Endodermal cell (in vitro differentiated cells): ENCODE measurements at places on chromosomes 4 and X.

DNA sequence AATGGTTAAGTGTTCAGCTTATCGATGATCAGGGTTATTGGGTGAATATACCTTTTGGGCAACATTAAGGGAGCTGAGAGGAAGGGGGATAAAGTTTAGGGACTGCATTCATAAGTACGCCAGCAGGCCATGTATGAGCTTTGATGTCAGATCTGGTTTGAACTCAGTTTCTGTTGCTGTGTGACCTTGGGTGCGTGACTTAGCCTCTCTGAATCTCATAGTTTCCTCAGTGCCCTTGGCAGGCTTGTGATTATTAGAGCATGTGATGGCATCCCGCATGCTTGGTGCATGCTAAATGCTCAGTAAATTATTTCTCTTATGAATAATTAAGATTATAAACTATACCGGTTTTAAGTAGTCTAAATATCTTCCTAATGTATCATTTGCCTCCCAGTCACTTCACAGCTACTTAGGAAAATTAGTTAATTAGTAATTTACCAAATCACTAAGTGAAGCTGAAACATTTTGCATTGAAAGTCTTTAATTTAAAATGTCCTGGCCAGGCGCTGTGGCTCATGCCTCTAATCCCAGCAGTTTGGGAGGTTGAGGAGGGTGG lies 3.8 kb downstream of the TBC1D14 start:
- H3K27me3 ChIP-seq: no peaks in the 10 kb centered on the region
- H3K4me1 ChIP-seq: peaks cover 6% of the 10 kb centered on the region
- no peak for DNase-seq

GRCh38 chrX:154382483-154383069 lies 3.5 kb downstream of the EMD start:
- no peak for DNase-seq
- no peaks in the 10 kb centered on the region for H3K36me3 ChIP-seq
- H3K4me1 ChIP-seq: no peaks in the 10 kb centered on the region

DNA sequence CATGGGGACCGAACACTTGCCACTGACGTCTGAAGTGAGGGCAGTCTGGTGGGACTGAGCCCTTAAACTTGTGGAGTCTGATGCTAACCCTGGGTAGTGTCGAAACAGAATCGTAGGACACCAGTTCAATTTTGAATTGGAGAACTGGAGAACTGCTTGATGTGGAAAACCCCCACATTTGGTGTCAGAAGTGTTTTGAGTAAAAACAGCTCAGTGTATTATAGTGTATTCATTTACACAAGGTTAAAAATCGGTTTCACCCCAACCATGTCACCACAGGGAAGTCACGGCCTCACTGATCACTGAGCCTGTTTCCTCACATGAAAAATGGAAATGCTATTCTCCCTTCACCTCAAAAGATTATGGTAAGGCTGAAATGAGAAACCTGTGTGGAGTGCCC lies 21.9 kb downstream of the PIN4 start:
- no peak overlapping the region for H3K4me3 ChIP-seq
- no peaks in the 10 kb centered on the region for H3K27me3 ChIP-seq
- H3K27ac ChIP-seq: no peak overlapping the region
- H3K36me3 ChIP-seq: peaks cover 46% of the 10 kb centered on the region
- no peaks in the 10 kb centered on the region for H3K4me1 ChIP-seq
- no peak for DNase-seq

DNA sequence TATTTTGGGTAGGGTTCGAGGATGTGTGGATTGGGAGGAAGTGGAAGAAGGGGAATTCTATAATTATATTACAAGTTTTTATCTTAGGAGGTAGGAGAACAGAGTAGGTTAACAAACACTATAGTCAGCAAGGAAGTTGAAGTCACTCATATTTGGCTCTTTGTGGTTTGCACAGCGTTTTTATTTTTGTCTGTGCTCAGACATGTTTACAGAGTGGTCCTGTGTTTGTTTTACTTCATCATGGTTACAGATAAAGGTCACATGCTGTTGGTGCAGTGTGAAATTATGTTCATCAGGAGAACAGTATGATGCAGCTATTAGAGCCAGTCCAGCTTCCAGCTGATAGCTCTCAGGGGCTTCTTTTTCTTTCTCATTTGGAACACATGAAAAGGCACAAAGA lies 299.9 kb upstream of the SFRP2 start:
- H3K4me3 ChIP-seq: no peak overlapping the region
- no peaks in the 10 kb centered on the region for H3K27me3 ChIP-seq
- H3K36me3 ChIP-seq: no peaks in the 10 kb centered on the region
- DNase-seq: no peak

- H3K36me3 ChIP-seq: no peaks in the 10 kb centered on the region
- H3K27ac ChIP-seq: no peak overlapping the region
- peak overlapping the region; percentile 94 for H3K4me3 ChIP-seq
- no peaks in the 10 kb centered on the region for H3K4me1 ChIP-seq
- DNase-seq: no peak
Measured at GRCh38 chrX:108437349-108438109, 693 bp downstream of the COL4A6 start.

DNA sequence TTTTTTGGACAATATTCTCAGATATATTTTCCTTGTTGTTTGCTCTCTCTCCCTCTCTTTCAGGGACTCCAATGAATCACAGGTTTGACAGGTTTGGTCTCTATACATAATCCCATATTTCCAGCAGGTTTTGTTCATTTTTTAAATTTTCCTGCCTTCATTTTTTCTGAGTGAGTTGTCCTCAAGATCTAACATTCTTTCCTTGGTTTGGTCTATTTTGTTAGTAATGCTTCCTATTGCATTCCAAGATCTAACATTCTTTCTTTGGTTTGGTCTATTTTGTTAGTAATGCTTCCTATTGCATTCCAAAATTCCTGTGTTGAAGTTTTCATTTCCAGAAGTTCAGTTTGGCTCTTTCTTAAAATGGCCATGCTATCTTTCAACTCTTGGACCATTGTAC lies 45.3 kb upstream of the ZMAT1 start:
- DNase-seq: no peak
- H3K4me3 ChIP-seq: no peak overlapping the region
- no peaks in the 10 kb centered on the region for H3K36me3 ChIP-seq
- no peak overlapping the region for H3K27ac ChIP-seq
- no peaks in the 10 kb centered on the region for H3K4me1 ChIP-seq

DNA sequence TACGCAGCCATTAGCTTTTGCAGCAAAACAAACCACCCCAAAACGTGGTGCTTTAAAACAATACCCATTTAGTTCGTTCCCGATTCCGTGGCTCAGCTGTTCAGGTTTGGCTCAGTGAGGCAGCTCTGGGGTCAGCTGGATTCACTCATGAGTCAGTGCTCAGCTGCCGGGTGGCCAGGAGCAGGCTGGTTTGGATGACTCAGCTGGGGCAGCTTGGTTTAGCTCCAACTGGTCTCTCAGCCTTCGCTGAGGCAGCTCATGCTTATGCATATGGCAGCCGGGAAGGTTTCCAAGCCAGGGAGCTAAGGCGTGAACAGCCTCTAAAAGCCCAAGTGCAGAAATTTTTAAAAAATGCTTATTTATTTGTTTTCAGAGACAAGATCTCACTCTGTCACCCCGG lies 13.3 kb upstream of the CD99 start:
- H3K36me3 ChIP-seq: no peaks in the 10 kb centered on the region
- H3K27me3 ChIP-seq: no peaks in the 10 kb centered on the region
- no peaks in the 10 kb centered on the region for H3K4me1 ChIP-seq
- H3K4me3 ChIP-seq: no peak overlapping the region

DNA sequence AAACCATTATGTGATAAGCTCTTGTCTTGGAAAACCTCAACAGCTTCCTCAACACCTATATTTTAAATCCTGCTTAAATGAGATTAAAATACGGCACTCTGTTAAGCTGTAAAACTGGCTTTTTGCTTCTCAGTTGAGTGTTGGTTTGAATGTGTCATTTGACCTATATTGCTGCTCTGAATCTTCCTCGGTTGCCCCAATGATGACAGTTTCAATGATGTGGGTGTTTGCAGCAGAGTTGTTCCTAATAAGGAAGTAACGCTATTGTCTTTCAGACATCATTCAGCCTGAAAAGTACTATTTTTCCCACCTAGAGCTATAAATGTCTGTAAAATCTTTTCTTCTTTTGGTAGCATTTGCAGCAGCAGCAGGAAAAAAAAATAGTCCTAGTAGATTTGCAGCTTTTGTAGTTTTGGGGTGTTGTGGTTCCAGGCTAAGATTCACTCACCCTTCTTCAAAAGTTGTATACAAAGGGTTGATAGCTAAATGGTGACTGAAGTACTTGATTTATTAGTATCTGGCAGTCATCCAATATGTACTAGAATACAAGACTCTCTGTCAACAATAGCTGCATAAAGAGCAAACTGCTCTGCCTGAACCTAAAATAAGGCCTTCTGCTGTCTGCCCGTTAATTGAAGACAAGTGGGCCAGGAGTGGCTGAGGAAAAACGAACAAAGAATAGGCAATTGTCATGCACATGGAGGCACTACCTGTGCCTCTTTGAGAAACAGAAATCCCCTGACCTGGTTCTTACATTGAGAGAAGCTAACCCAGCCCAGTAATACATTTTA lies 333.1 kb downstream of the IL1RAPL1 start:
- H3K27me3 ChIP-seq: no peaks in the 10 kb centered on the region
- H3K4me1 ChIP-seq: no peaks in the 10 kb centered on the region
- no peak for DNase-seq
- no peak overlapping the region for H3K4me3 ChIP-seq

- H3K36me3 ChIP-seq: peaks cover 3% of the 10 kb centered on the region
- H3K4me1 ChIP-seq: no peaks in the 10 kb centered on the region
- H3K4me3 ChIP-seq: no peak overlapping the region
- H3K27me3 ChIP-seq: no peaks in the 10 kb centered on the region
Measured at GRCh38 chr4:84968925-84969324, 2.4 kb upstream of the WDFY3 start.

- H3K4me1 ChIP-seq: no peaks in the 10 kb centered on the region
- H3K27me3 ChIP-seq: no peaks in the 10 kb centered on the region
- no peak overlapping the region for H3K27ac ChIP-seq
- DNase-seq: no peak
- no peak overlapping the region for H3K4me3 ChIP-seq
Measured at GRCh38 chr4:39146211-39146610, 36.1 kb upstream of the WDR19 start.

GRCh38 chr4:169899295-169899694 lies 126.9 kb downstream of the MFAP3L start:
- no peaks in the 10 kb centered on the region for H3K36me3 ChIP-seq

GRCh38 chrX:70970482-70970995 lies 39.6 kb upstream of the SLC7A3 start:
- no peak for DNase-seq
- no peak overlapping the region for H3K27ac ChIP-seq
- H3K4me3 ChIP-seq: no peak overlapping the region

- no peaks in the 10 kb centered on the region for H3K4me1 ChIP-seq
- DNase-seq: peak; percentile 97
- H3K4me3 ChIP-seq: peak within 1 kb of the TSS; percentile 96
Measured at GRCh38 chr4:98260579-98261404, at the start of gene RAP1GDS1. RAP1GDS1 (plus strand) TSS chr4:98261384; CDS start chr4:98261566, 182 bp downstream.

GRCh38 chr4:175871774-175872405 lies 59.8 kb upstream of the GPM6A start:
- H3K36me3 ChIP-seq: no peaks in the 10 kb centered on the region
- H3K4me3 ChIP-seq: no peak overlapping the region
- no peak overlapping the region for H3K27ac ChIP-seq

- no peaks in the 10 kb centered on the region for H3K36me3 ChIP-seq
- no peak overlapping the region for H3K27ac ChIP-seq
- no peaks in the 10 kb centered on the region for H3K27me3 ChIP-seq
Measured at GRCh38 chrX:41919870-41920269, 3.5 kb downstream of the CASK start.

- H3K27ac ChIP-seq: no peak overlapping the region
- no peaks in the 10 kb centered on the region for H3K36me3 ChIP-seq
- DNase-seq: peak; percentile 61
- H3K4me3 ChIP-seq: no peak overlapping the region
- H3K4me1 ChIP-seq: no peaks in the 10 kb centered on the region
- no peaks in the 10 kb centered on the region for H3K27me3 ChIP-seq
Measured at GRCh38 chrX:119503484-119503861, 35.2 kb downstream of the SLC25A5 start.

DNA sequence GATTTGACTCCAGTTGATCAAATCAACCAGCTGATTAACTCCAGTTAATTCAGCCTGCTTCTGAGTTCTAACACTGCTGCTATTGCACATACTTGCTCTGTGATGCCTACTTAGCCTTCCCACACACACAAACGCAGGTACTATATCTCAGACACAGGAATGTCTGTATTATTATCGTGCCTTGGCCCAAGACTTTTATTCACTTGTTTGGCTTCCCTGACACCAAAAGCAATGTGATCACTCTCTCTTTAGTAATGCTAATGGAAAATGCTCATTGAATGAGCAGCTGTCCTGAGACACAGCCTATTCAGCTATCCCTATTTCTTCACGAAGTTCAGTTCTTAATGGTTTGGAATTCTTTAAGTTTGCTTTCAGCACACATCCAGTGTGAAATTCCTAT lies 356.4 kb upstream of the CXorf51A start:
- DNase-seq: no peak
- H3K4me3 ChIP-seq: no peak overlapping the region
- no peaks in the 10 kb centered on the region for H3K27me3 ChIP-seq
- H3K27ac ChIP-seq: no peak overlapping the region
- no peaks in the 10 kb centered on the region for H3K36me3 ChIP-seq

GRCh38 chr4:183362916-183363542 lies 40.8 kb upstream of the CLDN24 start:
- peaks cover 7% of the 10 kb centered on the region for H3K4me1 ChIP-seq
- peak; percentile 70 for DNase-seq
- H3K27me3 ChIP-seq: no peaks in the 10 kb centered on the region
- H3K27ac ChIP-seq: no peak overlapping the region
- no peak overlapping the region for H3K4me3 ChIP-seq

DNA sequence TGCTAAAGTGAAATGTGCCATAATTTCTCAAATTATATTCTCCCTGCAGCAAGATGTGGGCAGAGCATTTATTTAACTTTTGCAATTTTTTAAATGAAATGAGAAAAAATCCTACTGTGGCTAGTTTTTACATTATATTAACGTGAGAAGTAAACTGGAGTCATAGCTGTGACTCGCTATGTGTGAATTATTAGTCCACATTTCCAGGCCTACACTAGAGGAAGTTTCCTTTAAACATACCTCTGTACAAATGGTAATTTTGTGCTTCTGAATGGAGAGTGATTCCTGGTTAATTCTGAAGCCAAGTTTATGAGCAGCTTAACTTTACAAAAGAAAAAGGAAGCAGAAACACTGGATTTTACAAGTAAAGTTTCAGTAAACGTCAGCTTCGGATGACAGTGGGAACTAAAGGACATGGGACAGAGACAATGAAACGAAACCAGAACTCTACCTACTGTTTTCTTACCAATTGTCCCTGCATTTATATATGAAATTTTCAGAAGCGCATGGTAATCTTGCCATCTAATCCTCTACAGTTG lies 72.4 kb downstream of the FBXO8 start:
- peaks cover 3% of the 10 kb centered on the region for H3K4me1 ChIP-seq
- H3K4me3 ChIP-seq: no peak overlapping the region
- peaks cover 98% of the 10 kb centered on the region for H3K27me3 ChIP-seq
- H3K36me3 ChIP-seq: no peaks in the 10 kb centered on the region
- DNase-seq: no peak

DNA sequence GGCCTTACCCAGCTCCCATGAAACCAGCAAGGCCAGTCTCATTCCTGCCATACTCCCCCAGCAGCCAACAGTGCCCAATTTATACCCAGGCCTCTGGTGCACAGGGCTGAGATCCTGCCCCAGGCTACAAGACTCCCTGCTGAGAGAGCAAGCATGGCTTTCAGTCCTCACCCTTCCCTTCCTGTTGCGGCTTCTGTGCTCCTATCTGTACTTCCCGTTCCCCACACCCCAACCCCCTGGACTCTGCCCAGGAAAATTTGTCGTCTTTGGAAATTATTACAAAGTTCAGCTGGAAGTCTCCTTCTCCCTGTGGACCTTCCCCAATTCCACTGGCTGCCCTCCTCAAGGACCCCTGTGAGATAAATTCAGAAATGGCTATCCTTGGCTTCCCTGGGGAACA lies 84.1 kb upstream of the GK2 start:
- no peak overlapping the region for H3K4me3 ChIP-seq
- DNase-seq: no peak
- H3K4me1 ChIP-seq: peaks cover 5% of the 10 kb centered on the region
